ENCODE measurements at places on chromosomes 4 and X.

GRCh38 chr4:158384414-158384813 lies 137.3 kb upstream of the RXFP1 start:
- DNase-seq: no peak

DNA sequence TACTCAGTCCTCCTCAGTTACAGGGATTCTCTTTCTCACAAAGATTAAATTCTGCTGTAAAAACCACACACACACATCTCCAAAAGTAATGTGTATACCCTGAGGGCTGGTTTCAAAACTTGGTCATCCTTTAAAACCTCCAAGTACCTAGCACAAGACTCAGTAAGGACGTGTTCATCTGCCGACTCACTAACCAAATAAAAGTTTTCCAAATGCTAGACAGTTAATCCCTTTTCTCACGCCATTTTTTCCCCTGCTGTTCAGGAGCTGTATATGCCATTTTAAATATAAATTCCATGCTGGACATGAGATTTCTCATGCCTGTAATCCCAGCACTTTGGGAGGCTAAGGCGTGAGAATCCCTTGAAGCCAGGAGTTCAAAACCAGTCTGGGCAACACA lies 3.9 kb upstream of the SAT1 start:
- DNase-seq: no peak

GRCh38 chrX:9957743-9958142 lies 9.4 kb upstream of the CLDN34 start:
- no peak for DNase-seq

- no peak for DNase-seq
Observed at GRCh38 chr4:168585168-168586091, 88.6 kb downstream of the PALLD start.

GRCh38 chrX:10922159-10922558 lies 189.0 kb upstream of the HCCS start:
- no peak for DNase-seq

GRCh38 chr4:168622600-168622999 lies 125.7 kb downstream of the PALLD start:
- no peak for DNase-seq

DNA sequence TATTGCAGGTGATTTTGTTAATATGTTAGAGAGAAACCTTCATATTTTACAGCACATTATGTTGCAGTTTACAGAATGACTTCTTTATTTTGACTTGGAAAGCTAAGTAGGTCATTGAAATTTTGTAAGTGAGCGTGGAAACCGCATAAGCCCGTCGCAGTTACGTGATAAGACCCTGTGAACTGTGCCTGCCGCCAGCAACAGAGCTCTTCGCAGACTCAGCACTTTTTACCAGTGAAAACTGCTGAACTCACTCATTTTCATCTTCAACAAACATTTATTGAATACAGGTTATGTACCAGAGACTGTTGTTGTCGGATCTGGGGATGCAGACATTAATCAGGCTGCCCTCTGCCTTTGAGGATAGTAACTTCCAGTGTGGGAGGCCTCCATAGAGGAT lies 355.7 kb downstream of the HS3ST1 start:
- DNase-seq: no peak

- no peak for DNase-seq
Observed at GRCh38 chr4:37896206-37896860, 5.4 kb downstream of the TBC1D1 start.

Data from stimulated activated CD8-positive, alpha-beta memory T cell treated with anti-CD3 and anti-CD28 coated beads, Interleukin-7, amount 100 ng/mL, for 24 hours (primary cell).